Activated CD4-positive, CD25-positive, alpha-beta regulatory T cell treated with anti-CD3 and anti-CD28 coated beads, Interleukin-2, amount 50 U/mL, for 16 hours (primary cell): ENCODE measurements at places on chromosomes 6 and 20.

- DNase-seq: no peak
These were observed 157.0 kb downstream of the UBE3D start for GRCh38 chr6:82908661-82909060.

- DNase-seq: no peak
These were observed 6.7 kb upstream of the EMILIN3 start for GRCh38 chr20:41373251-41373783.

DNA sequence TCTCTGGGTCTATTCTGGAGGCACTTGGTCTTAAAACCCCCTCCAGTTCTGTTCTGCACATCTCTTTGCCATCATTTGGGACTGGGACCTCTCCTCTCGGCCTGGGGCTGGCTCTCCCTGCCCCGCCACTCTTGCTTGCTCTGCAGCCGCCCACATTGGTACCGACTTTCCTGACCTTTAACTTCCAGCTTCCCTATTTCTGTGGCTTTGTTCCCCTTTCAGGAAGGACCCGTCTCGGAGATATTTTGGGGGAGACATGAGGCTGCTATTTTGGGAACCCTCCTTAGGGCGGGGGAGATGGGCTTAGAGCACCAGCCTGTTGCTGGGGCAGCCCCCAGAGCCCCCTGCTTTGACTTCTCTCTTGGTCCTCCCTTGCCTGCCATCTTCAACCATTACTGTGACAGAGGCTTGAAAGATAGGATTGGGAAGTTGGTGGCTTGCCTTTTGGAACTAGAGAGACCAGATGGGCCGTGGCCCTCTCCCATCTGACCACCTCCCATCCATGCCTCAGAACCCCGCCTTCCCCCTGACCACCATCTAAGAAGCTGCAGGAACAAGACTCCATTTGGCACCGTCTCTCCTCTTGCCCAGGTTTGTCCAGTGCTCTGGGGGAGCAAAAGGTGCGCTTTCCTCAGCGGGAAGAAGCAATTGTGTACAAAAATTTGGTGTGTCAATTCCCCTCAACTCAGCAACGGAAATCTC, 914 bp downstream of the TREM2 start:
- no peak for DNase-seq

GRCh38 chr6:122651604-122652003, 41.4 kb downstream of the PKIB start:
- no peak for DNase-seq

GRCh38 chr6:111267764-111268333, 180.5 kb downstream of the SLC16A10 start:
- DNase-seq: no peak

DNA sequence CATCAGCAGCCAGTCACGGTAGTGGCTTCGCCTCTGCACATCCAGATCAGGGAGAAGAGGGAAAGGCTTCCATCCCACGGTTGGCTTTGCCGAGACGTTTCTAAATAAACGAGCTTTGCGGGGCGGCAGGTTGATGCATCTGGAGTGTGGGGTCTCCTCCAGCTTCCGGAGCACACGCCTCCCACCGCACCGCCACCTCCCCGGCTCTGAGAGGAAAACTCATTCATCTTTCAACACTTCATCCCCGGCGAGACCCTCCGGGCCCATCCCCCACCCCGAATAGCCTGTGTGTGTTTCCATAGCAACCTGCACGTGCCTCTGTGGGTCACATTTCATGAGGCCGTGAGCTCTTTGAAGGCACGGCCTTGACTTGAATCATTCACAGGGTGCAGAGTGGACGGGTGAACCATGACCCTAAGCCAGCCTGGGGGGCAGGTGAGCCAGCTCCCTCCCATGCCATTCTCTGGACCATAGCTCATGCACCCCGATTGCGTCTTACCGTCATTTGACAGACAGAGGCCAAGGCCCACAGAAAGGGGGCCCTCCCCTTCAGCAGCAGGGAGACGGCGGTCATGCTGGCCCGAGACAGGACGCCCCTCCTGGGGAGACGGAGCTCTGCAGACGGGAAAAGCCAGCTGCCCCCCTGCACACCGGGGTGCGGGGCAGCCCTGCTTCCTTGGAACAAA, 16.2 kb upstream of the CHRNA4 start:
- DNase-seq: no peak

DNA sequence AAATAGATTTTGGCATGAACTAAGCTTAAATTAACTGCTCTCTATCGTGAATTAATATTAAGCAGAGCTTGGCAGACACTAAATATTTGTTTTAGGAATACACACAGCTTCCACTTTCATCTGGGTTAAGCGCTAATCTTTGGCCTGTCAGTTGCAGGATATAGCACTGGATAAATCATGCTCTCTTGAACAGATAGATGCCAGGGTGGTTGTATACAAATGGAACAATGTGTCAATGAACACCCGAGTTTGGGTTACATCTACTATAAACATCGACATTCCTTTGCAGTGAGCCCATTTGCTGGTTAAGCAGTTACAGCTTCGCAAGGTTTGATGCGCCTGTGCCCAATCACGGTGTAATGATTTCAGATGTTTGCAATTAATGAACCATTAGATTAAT, 338.2 kb upstream of the ZFP64 start:
- no peak for DNase-seq

DNA sequence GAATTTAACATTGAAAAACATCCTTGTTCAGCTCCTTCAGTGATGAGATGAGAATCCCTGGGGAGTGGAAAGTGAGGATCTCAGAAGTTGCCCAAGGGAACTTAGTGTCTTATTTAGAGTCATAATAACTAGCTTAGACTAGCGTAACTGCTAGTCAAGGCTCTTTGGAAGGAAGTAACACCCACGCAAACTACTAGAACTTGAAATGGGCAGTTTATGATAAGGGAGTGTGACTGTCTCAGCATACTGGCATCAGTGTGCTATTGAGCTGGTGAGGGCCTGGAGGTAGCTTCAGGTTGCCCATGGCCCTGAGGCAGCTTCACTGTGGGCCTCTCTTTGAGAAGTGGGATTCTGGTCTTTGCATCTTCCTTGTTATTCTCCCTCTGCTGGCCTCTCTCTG, 40.1 kb downstream of the SLX4IP start:
- no peak for DNase-seq

GRCh38 chr6:135937106-135937505, 85.6 kb downstream of the PDE7B start:
- DNase-seq: no peak

DNA sequence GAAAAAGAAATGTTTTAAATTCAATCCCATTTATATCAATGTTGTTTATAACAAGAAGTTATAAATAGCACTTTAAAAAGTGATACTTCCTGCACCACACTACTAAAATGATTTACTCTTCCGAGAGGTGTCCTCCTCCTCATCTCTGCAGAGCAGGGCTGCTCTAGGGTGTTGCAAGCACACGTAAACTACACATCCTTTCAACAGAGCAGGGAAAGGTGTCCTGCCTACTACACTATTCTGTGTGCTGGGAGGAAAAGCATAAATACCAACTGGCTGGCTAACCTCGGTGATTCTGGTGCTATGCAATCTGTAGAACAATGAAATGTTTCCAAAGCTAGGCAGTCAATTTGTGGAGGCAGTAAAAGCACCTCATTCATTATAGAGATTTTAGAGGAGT, 89.5 kb upstream of the MAP7 start:
- no peak for DNase-seq

DNA sequence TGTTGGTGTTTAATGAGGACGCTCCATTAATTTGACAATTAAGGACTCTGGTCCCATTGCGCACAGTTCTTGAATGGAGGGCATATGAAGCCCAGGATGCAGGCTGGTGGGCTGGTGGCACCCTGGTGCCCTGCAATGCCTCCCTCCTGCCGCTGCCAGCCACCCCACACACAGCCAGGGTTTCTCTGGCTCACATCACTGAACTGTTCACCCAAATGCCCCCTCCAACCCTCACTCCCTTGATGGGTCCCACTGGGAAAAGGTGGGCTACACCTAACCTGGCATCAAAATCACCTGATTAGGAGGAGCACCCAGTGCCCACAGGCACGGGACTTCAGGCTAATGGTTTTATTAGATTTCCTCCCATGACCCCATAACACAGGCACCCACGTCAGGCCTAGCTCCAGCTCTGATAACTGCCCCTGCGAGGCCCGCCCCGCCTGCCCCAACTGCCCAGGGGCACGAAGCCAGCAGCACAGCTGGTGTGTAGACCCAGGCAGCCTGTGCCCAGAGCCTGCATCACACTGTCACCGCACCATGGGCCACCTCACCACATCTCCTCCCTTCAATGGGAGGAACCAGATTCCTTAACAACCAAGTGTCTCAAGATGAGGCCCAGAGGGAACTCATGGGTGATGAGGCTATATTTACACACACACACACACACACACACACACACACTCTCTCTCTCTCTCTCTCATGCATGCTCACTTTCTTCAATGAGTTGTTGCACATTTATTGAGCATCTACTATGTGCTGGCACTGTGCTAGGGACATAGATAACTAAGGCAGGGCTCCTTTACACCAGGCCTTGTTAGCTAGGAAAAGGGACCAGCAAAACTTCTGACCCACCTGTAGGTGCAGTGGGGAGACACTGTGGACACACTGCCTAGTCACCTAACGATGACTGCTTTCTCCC, 107.3 kb downstream of the NOL4L start:
- DNase-seq: no peak

DNA sequence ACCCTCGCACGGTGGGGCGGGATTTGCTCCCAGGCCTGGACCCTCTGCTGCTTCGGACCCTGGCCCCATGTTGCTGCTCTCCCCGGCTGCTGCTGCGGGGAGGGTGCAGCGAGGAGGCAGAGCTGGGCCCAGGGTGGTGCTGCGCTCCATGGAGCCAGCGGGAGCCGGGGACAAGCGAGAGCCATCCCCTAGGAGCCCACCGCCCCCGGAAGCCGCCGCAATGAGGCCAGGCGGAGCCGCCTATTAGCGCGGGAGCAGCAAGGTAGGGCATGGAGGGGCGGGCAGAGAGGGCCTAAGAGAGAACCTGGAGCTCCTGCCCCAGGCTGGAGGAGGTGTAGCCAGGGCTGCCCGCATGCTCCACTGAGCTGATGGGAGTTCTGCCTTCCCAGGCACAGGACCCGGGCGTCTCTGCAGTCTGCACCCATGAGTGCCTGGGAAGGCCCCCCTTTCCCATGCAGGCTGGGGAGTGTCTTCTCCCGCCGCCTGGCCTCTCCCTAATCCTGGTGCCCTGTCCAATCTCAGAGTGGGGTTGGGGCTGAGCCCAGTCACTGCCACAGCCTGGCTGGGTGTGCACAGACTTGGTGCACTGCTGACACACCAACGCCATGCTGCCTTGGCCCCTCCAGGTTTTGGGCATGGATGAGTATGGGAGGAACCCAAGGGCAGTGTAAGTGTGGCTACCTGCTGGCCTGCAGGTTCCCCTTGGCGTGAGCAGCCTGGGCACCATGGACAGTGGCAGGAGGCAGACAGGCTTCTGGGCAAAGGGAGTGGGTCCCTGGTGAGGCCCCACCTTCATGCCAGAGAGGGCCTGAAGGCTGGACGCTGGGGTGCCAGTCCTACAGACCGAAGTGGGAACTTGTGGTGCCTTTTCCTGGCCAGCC, 360.6 kb upstream of the MAP3K7 start:
- DNase-seq: no peak

DNA sequence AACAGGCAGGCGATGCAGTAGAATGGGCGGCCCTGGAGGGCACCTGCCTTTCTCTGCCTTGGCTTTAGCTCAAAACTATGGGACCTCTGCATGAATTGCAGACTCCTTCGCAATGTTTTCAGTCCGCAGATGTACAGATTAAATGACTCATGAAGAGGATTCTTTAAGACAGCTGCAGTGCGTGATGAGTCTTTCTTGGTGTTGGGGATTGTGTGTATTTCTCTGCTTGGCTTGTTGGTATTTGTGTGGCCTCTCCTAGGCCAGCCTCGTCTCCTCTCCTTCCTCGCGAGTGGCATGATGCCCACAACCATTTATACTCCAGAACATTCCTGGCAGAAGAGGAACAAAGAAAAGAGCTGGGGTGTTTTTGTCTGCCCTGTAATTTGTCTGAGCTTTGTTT, 110.6 kb downstream of the SYNDIG1 start:
- no peak for DNase-seq

DNA sequence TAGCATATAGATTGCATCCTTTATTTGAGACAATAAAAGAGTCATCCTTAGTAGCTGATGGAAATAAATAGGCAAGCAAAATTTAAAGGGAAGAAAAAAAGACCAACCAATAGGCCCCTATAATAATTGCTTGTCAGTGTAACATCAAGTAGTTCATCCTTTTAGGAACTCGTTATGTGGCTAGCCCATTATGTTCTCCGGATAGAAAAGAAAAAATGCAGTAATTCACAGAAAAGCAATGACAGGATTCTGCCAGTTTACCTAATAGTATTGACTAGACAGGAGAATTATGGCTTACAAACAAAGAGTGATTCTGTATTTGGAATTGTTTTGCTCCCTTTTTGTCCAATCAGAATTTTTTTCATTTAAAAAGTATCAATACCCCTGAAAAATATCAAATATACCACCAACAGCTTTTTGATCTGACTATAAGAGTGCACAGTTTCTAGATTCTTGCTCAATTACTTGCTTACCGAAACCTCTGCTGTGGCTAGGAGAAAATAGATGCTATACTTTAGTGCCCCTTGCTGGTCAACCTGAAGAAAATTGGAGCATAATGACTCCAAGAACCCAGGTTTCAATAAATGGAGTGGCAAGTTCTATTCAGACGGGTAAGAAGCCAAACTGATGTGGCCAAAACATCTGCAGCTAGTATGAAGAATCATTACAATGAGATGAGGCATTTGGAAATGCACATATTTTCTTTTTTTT, 91.5 kb upstream of the SASH1 start:
- no peak for DNase-seq

GRCh38 chr6:122800906-122801305, 11.8 kb downstream of the SMPDL3A start:
- DNase-seq: no peak

DNA sequence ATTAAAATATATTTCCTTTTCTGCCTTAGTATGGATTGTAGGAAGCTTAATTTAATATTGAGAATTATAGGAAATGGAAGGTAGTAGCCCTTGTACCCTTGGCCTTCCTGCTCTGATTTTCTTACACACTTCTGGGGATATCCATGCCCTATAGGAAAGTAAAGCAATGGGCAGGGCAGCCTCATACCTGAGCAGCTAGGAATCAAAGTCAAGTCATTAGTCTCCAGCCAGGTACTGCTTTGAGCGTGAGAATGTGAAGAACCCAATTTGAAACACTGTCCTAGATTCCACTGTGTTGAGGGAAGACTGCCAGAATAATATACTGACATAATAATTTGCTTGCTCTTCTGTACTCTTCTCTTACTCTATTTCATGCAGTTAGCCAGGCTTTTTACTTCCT, 51.0 kb upstream of the L3MBTL3 start:
- no peak for DNase-seq

DNA sequence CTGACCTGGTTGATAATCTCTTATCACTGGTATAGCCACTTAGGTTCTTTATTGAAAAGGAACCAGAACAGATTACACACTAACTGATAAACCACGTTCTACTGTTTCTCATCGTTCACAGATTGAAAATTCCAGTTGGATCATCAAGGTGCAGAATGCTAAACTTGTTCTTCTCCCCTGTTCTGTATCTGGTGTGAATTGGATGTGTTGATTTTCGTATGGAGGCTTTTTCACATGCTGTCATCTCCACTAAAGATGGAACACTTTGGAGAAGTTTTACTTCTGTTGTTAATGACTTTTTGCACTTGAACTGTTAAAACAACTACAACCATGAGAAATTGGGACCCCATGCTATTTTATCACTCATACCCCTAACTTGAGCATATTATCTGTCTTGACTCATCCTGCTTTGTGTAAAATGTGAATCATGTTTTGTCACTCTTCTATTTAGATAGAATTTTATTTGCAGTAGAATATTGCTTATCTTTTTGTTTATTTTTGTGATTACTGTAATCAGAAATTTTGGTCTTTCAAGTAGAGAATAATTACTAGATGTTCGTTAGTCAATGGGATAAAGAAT, 17.5 kb downstream of the VAPB start:
- DNase-seq: no peak
